ENCODE measurements at places on chromosomes 3 and 15.

- DNase-seq: no peak
These were observed 19.4 kb upstream of the CA12 start for GRCh38 chr15:63401078-63401477.

GRCh38 chr3:194396539-194396858 is 2.6 kb downstream of the GP5 start:
- DNase-seq: no peak

- no peak for DNase-seq
These were observed 437.2 kb downstream of the SI start for GRCh38 chr3:164641071-164641470.

GRCh38 chr15:82730022-82730530 is 20.4 kb upstream of the AP3B2 start:
- DNase-seq: no peak

DNA sequence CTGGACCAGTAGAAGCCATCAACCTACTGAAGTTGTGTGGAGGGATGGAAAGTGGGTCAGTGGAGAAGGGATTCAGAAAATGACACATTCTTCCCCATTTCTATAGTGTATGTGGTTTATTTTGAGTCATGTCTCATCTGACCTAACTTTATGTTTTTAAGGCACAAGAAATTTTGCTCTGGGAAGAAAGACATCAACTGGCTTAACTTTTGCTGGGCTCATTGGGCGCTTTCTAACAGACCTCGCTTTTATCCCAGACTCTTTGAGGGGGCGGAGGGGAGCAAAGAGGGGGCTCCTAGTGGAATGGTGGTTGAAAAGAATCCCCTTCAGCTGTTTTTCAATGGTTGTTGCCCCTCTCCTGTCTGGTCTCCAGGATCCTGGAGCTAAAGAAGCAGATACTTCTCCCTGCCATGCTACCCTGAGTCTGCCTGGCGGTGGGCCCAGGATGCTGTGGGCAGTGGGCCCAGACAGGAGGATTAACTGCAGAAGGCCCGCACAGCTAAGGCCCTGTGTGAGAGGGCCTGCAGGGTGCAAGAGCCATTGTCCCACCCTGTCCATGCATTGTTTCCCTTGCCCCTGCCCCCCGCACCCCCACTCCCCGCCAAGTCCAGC is 14.5 kb downstream of the CSRNP1 start:
- no peak for DNase-seq
